ENCODE measurements at places on chromosomes 5 and 9.

GRCh38 chr5:57989378-57989777, 470.5 kb downstream of the PLK2 start:
- DNase-seq, result no peak

GRCh38 chr5:126354012-126354857, 69.0 kb upstream of the GRAMD2B start:
- peak; percentile 35 for DNase-seq

- peak; percentile 80 for DNase-seq
These were observed 96.5 kb downstream of the GADD45G start for GRCh38 chr9:89701221-89701798.

GRCh38 chr9:94720846-94721549, 5.5 kb upstream of the AOPEP start:
- DNase-seq, result no peak

DNA sequence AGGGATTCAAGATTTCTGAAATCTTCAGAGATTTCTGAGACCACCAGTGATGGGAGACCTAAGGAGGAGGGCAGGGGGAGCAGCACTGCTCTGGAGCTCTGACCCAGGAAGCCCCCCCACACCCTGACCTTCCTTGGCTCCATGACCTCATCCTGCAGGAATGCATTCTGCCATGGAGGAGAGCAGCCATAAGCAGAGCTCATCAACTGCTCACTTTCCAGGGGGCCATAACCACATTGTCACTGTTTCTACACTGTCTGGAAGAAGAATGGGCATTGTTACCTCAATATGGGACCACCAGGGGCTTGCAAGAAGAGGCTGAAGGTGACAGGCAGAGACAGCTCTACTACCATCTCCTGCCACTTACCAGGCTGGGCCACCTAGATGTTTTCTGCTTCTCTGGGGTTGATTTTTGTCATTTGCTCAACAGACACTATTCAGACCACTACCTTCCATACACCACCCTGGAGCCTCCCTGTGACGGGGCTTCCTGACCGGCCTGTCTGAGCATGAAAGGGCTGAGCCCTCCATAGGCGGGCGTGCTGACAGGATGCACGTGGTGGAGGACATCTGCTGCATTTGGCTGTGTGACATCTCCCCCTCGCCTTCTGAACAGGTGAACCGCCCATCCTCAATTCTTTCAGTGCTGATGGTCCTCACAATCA, 2.3 kb upstream of the TSC1 start:
- no peak for DNase-seq

DNA sequence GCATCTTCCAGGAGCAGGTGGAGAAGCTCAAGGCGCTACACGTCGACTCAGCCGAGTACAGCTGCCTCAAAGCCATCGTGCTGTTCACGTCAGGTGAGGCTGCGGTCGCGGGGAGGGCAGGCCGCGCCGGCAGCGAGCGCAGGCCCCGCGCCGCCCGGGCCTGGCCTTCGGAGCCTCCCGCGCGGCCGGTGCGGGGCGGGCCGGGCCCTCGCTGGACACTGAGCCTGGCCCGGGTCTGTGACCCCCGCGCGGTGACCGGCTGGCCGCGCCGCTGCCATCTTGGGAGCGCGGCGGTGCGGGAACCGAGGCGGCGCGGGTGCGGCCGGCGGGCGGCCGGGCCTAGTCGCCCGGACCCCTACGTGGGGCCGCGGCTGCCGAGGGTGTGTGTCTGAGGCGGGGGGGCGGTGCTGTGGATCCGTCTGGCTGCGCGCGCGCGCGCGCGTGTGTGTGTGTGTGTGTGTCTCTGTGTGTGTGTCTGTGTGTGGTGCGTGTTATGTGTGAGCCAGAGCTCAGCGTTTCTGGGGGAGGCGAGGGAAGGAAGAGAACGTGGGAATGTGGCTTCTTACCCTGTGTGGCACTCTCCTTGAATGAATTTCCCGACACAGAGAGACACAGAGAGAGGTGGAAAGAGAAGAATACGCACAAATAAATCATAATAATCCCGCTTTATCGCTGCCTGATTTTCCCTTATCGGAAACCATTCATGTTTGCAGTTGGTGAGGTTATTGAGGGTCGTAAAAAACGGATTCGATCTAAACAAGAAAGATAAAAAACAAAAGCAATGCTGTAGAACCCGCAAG, 5.5 kb downstream of the NR2F1 start:
- no peak for DNase-seq

GRCh38 chr5:38922199-38922598, 76.4 kb downstream of the OSMR start:
- peak; percentile 58 for DNase-seq

DNA sequence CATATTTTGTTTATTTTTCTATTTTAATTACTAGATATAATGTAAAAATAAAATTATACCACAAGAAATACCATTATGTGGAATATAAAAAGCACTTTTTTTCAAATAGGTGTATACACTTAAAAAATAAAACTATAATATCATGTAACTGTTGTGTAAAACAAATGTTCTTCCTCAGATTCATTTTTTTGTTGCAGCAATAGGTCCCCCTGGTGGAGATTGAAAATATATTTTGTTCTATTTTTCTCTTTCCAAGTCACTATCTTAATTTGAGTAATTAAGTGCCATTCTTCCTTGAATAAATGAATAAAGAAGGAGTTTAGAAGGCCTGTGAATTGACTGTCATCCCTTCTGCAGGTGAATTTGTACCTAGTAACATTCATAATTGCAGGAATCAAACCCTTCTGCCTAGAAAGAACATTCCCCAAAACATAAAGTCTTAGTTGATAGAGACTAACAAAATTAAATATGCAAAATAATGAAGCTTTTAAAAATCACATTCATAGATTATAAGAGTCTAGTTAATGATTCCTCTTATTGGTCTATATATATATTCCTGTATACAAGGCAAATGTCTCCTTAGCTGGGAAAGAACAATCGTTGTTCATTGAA, 23.4 kb downstream of the CETN3 start:
- peak; percentile 18 for DNase-seq

GRCh38 chr5:83146441-83146840, 69.1 kb downstream of the XRCC4 start:
- DNase-seq, result no peak

DNA sequence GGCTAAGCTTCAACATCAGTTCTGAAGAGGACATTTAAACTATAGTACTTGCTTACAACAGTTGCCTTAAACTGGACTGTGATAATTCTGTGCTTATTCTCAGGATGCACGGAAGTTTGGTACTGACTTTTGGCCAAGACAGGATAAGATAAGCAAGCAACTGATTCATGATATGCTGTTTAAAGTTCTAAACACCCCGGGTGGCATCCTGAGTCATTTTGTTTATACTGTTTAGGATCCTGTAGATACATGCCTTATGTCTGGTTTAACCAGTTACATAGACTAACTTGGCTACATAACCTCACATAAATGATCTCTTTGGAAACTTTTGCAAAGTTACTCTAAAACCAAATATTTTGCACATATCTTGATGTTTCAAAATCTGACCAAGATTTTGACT, 95.9 kb downstream of the CDH9 start:
- no peak for DNase-seq

- peak; percentile 73 for DNase-seq
These were observed 40.2 kb upstream of the EXOC3 start for GRCh38 chr5:402615-403359.

GRCh38 chr5:169610606-169611005, 26.5 kb upstream of the DOCK2 start:
- no peak for DNase-seq

DNA sequence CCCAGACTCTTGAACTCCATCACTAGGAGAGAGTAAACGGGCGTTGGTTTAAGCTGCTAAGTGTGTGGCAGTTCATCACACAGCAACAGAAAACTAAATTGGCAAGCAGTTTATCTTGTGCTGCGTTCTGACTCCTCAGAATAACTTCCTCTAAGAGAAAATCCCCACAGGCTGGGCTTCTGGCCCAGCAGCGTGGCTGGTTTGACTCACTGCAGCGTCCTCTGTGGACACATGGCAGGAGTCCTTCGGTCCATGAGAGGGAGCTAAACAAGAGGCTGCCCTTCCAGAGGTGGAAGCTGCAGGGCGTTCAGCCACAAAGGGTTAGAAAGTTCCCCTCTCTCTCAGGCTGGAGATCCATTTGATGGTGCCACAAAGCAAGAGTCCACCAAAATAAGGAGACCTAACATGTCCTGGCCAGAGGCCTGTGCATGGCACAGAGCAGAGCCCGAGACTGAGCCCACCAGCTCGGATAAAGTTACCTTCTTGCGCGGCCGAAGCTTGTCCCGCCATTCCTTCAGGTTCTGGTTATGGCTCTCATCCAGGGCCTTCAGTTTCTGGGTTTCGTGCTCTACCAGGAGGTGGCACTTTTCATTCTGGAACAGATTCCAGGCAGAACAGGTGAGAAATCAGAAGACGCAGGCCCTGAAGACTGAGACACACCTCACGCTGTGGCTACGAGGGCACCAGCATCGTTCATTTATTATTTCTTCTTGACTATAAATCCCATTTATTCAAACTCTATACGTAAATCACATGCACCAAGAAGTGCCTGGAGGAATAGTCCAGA, 46.2 kb upstream of the FBXW11 start:
- DNase-seq, result no peak

DNA sequence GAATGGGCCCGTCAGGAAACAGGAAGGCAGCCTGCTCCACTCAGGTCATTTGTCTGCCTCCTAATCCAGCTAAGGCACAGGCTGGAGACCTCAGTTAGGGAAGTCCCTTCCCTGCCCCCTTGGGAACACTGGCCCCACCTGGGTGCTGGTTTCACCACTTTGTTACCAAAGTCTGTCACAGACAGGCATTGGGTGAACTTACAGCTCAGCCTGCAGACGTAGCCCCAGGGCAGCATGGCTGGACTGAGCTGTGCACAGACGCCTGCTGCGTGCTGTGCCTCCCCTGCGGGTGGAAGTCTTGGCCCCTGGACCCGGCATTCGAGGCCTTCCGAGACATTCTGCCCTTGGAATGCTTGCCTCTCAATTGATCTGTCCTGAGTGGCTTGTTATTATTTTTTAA, 48.9 kb downstream of the TENT4A start:
- DNase-seq, result no peak

GRCh38 chr5:112106878-112107277, 312.2 kb downstream of the EPB41L4A start:
- no peak for DNase-seq

- no peak for DNase-seq
These were observed 25.8 kb upstream of the SREK1 start for GRCh38 chr5:66118304-66118703.

- no peak for DNase-seq
These were observed 2.5 kb downstream of the STOM start for GRCh38 chr9:121367306-121368137.

DNA sequence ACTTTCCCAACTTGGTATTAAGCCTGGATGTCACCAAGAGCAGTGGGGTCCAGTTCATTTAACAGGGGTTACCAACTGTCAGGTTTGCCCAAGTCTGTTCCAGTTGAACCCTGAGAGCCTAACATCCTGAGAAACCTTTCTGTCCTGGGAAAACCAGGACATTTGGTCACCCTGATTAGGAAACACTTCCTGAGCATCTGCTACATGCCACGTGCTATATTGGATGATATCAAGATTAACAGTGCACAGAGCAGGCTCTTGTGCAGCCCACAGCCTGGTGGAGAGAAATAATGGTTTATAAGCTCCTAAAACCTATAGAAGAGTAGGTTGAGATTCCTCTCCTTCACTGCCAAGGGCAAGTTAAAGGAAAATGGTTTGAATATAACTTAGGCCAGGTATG, 102.9 kb upstream of the RAD23B start:
- DNase-seq, result no peak

GRCh38 chr5:121189342-121190305, 662.1 kb upstream of the FTMT start:
- no peak for DNase-seq

DNA sequence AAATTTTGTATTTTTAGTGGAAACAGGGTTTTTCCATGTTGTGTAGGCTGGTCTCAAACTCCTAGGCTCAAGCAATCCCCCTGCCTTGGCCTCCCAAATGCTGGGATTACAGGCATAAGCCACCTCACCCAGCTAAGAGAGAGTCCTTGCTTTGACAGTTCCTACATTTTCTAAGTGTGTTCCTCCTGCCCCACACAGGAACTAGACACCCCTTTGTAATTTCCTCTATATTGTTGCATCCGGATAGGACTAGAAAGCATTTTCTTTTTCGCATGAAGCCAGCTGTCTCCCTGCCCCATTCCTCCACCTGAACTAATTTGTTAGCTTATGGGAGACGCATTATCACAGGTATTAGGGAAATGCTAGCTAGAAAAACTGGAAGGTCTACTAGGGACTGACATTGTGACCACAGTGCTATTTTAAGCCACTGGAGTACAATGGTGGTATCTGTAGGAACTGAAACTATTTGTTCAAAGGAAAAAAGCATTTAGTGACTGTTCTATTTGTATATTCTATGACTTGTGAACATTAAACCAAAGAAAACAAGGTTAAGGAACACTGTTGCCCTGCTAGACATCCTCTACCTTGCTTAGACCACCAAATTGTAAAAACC, 214.1 kb downstream of the SMARCA2 start:
- no peak for DNase-seq

- DNase-seq, result no peak
These were observed 2041.4 kb upstream of the CDH9 start for GRCh38 chr5:29079771-29080170.

All from activated CD4-positive, alpha-beta T cell treated with anti-CD3 and anti-CD28 coated beads, Interleukin-2, amount 50 U/mL, for 16 hours (primary cell).